ENCODE measurements at places on chromosomes 7 and 10.

- DNase-seq: no peak
Observed at GRCh38 chr7:3649678-3650440, 348.8 kb downstream of the SDK1 start.

GRCh38 chr10:34727595-34728033, 87.5 kb downstream of the PARD3 start:
- DNase-seq: no peak

DNA sequence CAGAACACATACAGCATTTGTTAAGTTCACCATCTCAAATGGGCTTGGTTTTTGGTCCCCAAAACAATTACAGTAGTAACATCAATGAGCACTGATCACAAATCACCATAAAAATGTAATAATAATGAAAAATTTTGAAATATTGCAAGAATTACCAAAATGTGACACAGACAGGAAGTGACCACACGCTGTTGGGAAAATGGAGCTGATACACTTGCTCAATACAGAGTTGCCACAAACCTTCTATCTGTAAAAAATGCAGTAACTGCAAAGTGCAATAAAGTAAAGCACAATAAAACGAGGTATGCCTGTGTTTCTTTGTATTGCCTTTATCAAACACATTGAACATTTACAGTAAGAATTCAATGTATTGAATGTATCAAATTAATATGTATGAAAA, 262.7 kb downstream of the CTNNA3 start:
- DNase-seq: no peak

- no peak for DNase-seq
Observed at GRCh38 chr10:71230656-71231025, 18.3 kb downstream of the UNC5B start.
